Glomerular endothelial cell (primary cell): ENCODE measurements at places on chromosomes 4 and X. TPM values are rescaled to one million over a fixed set of nuclear protein-coding genes. Genes with fewer than 3 reads are reported as not detected.

USP51 gene
- total RNA-seq = 0.92 and 0.93 TPM in 2 replicates

DNA sequence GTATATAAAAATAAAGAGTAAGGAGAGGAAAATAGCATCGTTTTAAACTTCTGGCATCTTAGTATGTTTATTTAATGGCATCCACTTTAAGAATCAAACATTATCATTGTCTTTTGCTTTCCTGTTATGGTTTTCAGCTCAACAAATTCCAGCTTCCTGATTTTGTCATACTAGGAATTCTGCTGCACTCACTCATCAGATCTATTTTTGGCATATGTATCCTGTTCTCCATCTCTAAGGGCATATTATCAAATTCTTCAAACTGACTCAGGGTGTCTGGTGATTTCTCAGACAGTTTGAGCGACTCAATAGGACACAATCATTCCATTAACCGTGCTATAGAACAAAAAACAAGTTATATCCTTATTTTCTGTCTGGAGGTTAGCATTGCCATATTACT, 248.5 kb upstream of the DIAPH2 start:
- no peak for DNase-seq

- no peak for DNase-seq
Observed at GRCh38 chr4:98468709-98469108, 189.7 kb downstream of the TSPAN5 start.

ELOVL6 gene
- total RNA-seq = 8.9 and 16.5 TPM in 2 replicates

DNA sequence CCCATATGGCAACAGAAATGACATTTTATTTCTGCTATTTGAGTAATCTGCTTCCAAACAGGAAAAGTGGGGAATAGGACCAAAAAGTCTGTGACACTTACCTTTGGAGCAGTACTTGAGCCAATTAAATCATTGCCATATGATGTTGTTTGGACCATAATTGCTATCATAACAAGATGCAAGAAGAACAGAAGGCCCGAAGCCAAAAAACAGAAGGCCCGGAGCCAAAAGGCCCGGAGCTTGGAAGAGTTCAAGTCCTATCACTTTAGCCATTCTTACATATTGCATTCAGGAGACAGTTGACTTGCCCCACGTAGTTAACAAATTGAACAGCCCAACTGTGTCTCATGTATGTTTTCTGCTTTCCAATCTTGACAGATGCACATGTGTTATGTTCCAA, 285.6 kb downstream of the ARHGAP24 start:
- DNase-seq = no peak

GRCh38 chr4:108060164-108060563, 70.5 kb downstream of the HADH start:
- no peak for DNase-seq

DNA sequence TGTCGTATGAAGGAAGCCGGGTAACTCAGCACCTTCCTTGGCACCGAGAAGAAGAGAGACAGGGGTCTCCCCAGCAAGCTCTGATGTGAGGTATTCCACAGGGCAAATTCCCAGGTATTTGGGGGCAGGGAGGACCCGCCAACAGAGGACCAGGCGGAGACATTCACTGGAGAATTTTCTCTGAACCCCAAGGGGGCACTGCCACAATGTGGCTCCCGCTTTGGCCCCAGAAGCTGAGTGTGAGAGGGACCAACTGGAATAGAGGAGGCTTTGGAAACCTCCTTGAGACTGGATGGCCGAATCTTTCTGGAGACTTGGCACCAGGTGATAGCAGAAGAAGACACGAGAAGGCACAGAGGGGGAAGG, 735 bp upstream of the GABRE start:
- DNase-seq = no peak

RAB33A gene
- total RNA-seq = 0.47 and 0.92 TPM in 2 replicates

CCKAR gene
- total RNA-seq = not detected in 2 replicates

- peak; percentile 95 for DNase-seq
Observed at GRCh38 chr4:123343400-123344041, 53.1 kb upstream of the SPRY1 start.

- DNase-seq = no peak
Observed at GRCh38 chrX:817759-818300, 187.2 kb downstream of the SHOX start.

DNA sequence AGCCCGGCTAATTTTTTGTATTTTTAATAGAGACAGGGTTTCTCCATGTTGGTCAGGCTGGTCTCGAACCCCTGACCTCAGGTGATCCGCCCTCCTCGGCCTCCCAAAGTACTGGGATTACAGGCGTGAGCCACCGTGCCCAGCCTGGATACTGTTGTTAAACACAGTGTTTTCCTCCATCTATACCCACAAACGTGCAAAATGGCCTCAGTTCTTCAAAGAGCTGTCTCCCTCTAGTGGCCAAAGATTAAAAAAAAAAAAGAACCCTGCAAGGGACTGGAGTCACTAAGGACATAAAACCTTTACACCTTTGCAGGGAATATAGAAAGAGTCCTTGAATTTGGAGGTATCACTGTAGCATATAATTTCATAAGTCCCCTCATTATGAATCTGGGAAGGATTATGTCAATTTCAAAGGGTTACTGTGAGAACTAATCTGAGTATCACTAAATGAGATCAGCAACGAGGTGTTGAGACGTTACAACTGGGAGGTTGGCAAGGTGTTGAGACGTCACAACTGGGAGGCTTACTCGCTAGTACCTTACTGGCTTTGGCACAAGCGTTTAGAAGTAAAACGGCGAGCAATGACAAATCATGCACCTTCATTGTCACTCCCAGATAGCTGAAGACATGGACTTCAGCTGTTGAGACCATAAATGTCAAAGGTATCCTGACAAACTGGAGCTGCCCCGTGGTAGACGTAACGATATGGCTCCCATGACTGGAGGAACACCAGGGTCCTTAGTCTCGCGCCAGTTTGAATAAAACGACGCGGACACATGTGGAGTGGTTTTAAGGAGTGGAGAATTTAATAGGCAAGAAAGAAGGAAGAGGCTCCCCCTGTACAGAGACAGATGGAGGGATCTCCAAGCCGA, 33.4 kb upstream of the ENPP6 start:
- DNase-seq = no peak

- DNase-seq = no peak
Observed at GRCh38 chr4:13522282-13523104, 21.8 kb downstream of the NKX3-2 start.

GRCh38 chrX:41688156-41688555, 617 bp upstream of the GPR34 start:
- DNase-seq = no peak
